ENCODE measurements at places on chromosomes 1 and 21.

DNA sequence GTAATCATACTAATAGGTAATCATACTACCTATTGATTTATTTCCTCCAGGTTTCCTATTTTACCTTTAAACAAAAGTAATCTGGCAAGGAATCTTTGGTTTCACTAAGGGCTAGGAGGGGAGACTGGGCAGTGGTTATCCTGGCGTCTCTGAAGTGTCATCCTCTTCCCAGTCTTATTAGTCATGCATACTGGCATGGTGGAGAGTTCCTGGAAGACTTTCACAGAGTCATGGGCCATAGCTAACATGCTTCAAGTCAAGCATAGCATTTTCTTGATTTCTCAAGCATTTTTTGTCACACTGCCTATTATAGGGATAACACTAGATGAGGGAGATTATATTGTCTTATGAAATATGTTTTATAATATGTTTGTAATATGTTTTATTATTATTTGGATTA, 64.0 kb upstream of the ASB17 start:
- DNase-seq, result no peak

- no peak for DNase-seq
Observed at GRCh38 chr1:111903148-111903870, 86.2 kb downstream of the KCND3 start.

- no peak for DNase-seq
Observed at GRCh38 chr1:164562947-164563520, 4.0 kb downstream of the PBX1 start.

DNA sequence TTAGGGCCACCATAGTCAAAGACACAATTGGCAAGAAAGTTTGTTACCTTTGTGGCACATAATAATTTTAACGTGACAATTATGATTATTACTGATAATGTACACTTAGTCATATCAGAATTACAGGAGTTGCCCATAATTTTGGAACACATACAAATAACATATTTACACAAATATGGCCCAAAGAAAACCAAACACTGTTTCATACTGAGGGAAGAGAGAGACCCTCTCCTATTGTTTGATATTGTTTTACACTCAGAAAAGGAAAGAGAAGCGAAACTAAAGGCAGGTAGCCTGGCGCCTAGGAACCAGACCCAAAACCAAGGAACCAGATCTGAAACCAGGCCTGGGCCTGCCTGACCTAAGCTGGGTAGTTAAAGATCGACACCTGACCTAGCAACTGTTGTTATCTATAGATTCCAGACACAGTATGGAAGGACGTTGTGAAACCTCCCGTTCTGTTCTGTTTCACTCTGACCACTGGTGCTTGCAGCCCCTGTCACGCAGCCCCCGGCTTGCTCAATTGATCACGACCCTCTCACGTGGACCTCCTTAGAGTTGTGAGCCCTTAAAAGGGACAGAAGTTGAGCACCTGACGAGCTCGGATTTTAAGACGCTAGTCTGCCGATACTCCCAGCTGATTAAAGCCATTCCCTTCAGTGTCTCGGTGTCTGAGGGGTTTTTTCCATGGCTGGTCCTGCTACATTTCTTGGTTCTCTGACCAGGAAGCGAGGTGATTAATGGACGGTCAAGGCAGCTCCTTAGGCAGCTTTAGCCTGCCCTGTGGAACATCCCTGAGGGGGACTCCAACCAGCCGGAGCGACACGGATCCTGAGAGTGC, 27.9 kb downstream of the C1orf115 start:
- DNase-seq, result no peak

DNA sequence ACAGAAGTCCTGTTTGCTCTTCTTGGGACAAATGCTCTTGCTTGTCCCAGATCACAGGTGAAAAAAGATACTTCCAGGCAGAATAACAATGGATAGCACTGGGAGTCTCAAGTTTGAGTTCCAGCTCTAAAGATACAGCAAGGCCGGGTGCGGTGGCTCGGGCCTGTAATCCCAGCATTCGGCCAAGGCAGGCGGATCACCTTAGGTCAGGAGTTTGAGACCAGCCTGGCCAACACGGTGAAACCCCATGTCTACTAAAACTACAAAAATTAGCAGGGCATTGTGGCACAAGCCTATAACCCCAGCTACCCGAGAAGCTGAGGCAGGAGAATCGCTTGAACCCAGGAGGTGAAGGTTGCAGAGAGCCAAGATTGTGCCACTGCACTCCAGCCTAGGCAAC, 337.6 kb downstream of the SMYD3 start:
- no peak for DNase-seq

DNA sequence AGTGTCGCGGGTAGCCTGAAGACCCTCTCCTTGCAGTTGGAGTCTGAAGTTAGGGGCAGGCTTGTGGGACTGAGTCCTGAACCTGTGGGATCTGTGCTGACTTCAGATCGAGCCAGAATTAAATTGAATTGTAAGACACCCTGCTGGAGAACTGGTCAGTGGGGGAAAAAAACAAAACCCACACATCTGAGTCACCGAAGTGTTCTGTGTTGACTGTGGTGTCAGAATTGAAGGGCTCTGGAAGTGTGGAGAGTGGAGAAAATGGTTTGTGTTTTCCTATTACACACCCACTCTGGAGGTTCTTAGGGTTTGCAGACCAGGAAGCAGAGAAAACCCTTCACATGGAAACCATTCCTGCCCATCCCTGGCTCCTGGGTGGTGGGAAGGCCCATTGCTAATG, 209.5 kb upstream of the GALNT2 start:
- DNase-seq, result no peak

DNA sequence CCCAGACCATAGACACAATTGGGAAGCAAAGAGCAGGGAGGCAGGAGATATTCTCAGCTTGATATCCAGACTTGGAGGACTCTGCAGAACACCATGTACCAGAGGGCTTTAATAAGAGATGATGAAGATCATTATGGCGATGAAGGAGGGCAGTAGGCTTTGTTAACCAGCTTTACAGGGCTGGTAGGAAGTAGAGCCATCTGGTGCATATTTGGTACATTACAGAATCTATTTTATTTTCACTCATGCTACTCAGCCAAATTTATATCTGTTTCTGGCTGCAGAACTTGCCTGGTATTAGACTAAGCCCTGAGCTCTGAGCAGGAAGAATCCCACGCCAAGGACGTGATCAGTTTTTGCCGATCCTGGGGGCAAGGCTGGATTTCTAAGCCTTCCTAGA, 61.8 kb upstream of the SYT6 start:
- no peak for DNase-seq

GRCh38 chr21:14526836-14527695, 19.0 kb downstream of the SAMSN1 start:
- no peak for DNase-seq

- DNase-seq, result no peak
Observed at GRCh38 chr1:151384584-151384983, 12.1 kb upstream of the SELENBP1 start.

GRCh38 chr1:3332662-3333061, 121.8 kb upstream of the ARHGEF16 start:
- DNase-seq, result no peak

- no peak for DNase-seq
Observed at GRCh38 chr1:183889095-183889494, 84.2 kb downstream of the RGL1 start.

GRCh38 chr1:214538496-214538895, 12.9 kb downstream of the PTPN14 start:
- peak; percentile 30 for DNase-seq

DNA sequence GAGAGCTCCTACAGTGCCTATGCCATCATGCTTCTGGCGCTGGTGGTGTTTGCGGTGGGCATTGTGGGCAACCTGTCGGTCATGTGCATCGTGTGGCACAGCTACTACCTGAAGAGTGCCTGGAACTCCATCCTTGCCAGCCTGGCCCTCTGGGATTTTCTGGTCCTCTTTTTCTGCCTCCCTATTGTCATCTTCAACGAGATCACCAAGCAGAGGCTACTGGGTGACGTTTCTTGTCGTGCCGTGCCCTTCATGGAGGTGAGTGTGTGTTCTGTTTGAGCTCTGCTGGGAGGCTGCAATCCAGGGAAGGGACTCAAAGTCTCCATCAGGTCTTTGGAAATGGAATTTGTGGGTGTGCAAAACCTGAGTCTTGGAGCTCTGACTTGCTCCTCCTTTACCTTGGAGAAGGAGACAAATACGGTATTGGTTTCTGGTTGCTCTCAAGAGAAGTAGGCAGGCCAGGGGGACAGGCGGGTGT, 658 bp downstream of the GPR37L1 start:
- no peak for DNase-seq

- no peak for DNase-seq
Observed at GRCh38 chr1:97384294-97384968, 536.4 kb downstream of the DPYD start.

- no peak for DNase-seq
Observed at GRCh38 chr1:8382608-8383505, 64.9 kb downstream of the SLC45A1 start.

- DNase-seq, result peak; percentile 41
Observed at GRCh38 chr1:111989531-111990025, at the start of gene KCND3. Gene KCND3, minus strand, starts transcription at chr1:111989668.

- no peak for DNase-seq
Observed at GRCh38 chr21:36415375-36415774, 30.2 kb downstream of the CHAF1B start.

GRCh38 chr1:209993061-209993830, 55.2 kb downstream of the SYT14 start:
- no peak for DNase-seq

- no peak for DNase-seq
Observed at GRCh38 chr1:203199816-203200571, 13.5 kb upstream of the CHI3L1 start.

DNA sequence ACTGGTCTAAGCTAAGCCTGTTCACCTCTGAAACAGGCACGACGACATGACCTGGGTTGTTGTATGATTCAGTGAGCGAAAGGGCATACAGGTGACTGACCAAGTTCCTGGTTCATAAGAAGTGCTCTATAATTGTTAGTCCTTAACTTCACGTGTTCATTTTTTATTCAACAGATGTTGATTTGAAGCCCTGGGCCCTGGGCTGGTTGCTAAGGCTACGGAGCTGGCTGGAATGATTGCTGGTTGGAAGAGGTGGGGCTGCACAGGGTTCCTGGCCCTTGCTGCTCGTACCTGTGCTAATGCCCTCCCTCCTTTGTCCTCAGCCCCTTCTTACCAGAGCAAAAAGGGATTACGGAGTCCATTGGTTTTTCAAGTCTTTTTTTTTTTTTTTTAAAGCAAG, 111.3 kb upstream of the CSF3R start:
- peak; percentile 64 for DNase-seq

DNA sequence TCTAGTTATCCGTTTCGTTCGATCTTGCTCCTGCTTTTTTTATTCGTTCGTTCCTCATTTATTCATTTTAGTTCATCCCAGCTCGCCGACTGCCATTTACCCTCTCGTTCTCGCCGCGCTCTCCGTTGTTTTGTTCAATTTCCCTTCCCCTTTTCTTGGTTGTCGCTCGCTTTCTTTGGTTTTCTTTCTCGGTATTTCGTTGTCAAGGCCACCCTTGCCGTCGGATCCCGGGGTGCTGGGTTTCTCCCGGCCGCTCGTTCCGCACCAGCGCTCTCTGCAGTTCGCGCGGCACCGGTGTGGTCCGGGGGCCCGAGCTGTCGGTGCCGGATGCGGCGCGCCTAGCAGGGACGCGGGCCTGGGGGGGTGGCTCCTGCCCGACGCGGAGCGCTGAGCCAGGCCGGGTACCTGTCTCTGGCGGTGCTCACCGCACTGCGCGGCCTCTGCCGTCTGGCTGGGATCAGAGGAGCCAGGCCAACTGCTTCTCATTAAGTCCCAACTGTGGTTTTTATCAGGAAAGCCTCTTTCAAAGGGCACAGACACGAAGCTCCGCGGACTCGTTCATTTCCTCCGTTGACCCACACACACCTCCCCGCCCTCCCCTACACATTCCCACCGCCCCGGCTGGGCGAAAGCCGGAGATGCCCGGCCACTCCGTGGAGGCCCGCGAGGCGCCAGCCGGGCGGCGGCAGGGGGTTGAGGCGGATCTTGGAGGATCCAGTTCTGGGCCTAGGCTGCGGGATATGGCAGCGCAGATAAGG, 1.6 kb downstream of the ALX3 start:
- no peak for DNase-seq

DNA sequence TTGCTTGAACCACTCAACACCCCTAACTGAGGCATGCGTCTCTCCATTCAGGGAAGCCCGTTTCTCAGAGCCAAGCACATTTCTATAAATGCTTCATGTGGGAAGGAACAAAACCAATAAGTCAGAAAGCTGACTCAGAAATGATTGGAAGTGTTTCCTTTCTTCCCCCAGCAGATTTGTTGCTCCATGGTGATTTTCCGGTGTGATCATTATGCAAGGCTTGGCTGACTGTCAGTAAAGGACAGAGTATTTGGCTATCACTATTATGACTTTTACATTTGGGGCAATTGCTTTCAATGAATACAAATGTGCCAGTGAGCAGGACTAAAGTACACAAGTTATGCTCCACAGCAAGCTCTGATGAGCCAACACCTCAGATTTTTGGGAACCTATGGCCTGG, 53.3 kb upstream of the ZC3H11B start:
- DNase-seq, result no peak

DNA sequence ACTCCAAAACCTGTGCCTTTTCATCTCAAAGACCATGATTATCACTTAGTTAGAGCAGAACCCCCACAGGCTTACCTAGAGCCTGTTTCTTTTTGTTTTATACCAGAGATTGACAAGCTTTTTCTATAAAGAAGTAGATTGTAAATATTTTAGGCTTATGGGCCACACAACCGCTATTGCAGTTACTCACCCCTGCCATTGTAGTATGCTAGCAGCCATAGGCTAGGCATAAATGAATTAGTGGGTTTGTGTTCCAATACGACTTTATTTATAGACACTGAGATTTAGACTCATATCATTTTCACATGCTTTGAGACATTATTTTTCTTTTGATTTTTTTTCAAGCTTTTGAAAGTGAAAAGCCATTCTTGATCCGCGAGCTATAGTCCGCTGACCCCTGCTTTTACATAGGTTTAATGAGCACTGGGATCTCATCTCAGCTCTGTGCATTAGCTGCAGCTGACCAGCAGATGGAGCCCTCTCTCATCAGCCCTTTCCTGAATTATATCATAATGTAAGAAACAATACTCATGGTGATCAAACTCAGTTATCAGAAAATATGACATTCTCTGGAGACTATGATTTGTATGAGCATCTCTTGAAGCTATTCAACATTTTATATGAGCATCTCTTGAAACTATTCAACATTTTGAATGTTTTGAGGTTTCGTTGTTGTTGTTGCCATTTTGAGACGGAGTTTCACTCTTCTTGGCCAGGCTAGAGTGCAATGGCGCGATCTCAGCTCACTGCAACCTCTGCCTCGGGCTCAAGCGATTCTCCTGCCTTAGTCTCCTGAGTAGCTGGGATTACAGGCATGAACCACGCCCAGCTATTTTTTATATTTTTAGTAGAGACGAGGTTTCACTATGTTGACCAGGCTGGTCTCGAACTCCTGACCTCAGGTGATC, 111.9 kb upstream of the L1TD1 start:
- peak; percentile 31 for DNase-seq

- no peak for DNase-seq
Observed at GRCh38 chr1:69271587-69272125, 296.1 kb upstream of the LRRC7 start.

DNA sequence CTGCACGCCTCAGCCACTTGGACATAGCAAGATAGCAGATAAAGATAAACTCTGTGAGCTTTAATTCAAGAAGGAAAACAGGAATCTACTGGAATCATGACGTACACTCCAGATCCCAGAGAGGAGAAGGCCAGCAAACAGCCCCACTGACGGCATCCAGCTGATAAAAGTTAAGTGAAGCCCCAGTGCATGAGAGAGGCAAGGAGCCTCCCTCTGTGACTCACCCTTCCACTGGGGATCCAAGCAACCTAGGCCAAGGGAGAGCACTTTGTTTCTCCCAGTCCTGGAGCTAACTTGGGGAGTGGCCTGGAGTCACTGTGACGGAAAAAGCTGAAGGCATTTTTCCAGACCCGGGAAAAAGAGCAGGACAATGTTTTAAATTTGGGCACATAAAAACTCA, 270.0 kb downstream of the AKT3 start:
- no peak for DNase-seq

- no peak for DNase-seq
Observed at GRCh38 chr1:98179151-98179773, 258.4 kb upstream of the DPYD start.
